ENCODE measurements at places on chromosomes 11 and 22. TPM values are rescaled to one million over a fixed set of nuclear protein-coding genes. Genes with fewer than 3 reads are reported as not detected.

GRCh38 chr22:41780746-41781505, 19.6 kb upstream of the CCDC134 start:
- H3K27me3 ChIP-seq = no peaks in the 10 kb centered on the region
- H3K36me3 ChIP-seq = no peaks in the 10 kb centered on the region

DNA sequence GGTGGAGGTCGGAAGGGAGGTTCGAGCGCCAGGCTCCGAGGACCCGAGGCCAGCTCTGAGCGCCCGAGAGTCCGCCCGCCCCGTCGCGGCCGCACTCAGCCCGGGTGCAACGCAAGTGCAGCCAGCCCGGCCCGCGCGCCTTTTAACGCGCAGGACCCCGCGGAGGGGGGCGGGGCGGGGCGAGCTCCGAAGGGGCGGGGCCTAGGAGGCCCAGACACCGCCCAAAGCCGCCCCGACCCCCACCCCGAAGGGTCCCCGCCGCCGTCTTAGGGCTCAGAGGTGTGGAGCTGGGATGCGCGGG, at the start of gene PHOX2A:
TSS of gene PHOX2A (minus strand) at position 117 of the 301 bp plus-strand sequence. CDS start 172 bp downstream, outside the sequence.
- no peaks in the 10 kb centered on the region for H3K36me3 ChIP-seq
- peak within 1 kb of the TSS; percentile 25 for H3K4me3 ChIP-seq
- H3K4me1 ChIP-seq = peaks cover 39% of the 10 kb centered on the region
- DNase-seq = no peak

MMP7 gene
- not detected for total RNA-seq

IL10RA gene
- 34.9 TPM for total RNA-seq

All from esophagus muscularis mucosa (tissue), 4 donors.